ENCODE measurements at places on chromosomes 16 and 17.

- no peak for DNase-seq
Measured at GRCh38 chr17:7336240-7337175, at the start of gene ACAP1. Gene ACAP1 (plus strand): TSS chr17:7336529. CDS start chr17:7336735, 206 bp downstream.

DNA sequence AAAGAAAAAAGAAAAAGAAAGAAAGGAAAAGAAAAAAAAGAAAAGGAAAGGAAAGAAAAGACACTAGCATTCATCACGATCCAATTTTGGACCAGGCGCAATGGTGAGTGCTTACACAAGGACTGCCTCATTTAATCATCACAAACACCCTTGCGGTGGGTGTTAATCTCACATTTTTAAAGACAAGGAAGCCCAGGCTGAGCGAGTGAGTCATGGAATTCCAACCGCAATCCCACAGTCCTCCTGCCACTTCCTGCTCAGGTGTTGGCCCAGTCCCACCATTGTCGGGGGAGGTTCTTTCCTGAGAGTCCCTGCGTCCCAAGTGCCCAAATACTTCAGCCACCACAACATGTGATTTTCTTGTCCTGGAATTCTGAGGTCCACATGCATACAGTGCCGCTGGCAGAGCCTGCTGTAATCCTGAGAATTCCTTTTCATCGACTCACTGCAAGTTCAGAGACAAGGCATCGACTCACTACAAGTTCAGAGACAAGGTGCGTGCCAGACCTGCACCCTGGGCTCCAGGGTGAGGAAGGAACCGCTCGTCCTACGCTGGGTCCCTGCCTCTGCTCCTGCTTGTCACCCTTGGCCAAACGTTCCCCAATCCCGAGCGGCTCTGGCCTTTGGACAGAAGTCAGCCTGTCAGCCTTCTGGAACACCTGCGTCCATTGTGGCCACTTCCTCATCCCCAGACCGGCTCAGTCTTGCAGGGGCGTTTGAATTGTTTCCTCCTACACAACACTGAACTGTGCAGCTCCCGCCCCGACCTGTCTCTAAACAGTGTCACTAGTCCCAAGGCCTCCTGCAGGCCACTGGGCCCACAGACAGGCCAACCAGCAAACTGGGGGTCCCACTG lies 5.8 kb downstream of the ZG16B start:
- peak; percentile 71 for DNase-seq

DNA sequence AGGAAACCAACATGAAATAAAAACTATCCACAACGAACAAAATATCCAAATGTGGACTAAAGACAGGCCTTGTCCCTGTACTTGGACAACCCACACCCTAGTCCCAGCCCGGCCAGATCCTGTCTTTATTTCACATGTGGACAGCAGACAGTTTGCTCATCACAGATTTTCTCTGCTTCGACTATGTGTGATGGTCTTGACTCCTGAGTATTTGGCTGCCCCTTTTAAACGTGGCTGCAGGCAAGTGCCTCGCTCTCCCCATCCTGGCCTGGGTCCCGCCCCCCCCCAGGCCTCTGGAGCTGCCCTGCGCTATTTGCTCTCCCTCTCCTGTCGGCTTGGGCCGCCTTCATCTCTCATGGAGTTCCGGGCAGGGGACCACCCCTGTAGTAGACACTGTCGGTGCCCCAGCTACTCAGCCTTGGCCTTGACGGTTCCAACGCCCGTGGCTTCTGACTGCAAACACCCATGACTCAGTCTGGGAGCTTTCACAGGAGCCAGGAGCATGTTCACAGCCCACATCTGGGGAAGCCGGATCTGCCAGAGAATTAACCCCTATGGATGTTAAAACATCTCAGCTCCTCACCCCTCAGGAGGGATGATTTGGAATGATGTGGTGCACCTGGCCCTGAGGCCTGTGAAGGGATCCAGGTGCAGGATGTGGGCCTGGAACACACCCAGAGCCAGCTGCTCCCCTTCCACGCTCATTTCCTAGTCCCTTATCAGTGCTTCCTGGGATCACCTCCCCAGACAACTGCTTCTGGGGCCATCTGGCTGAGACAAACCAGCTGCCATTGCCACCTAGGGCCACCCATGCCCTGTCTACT lies 229.7 kb upstream of the RPL38 start:
- DNase-seq, result peak; percentile 51

DNA sequence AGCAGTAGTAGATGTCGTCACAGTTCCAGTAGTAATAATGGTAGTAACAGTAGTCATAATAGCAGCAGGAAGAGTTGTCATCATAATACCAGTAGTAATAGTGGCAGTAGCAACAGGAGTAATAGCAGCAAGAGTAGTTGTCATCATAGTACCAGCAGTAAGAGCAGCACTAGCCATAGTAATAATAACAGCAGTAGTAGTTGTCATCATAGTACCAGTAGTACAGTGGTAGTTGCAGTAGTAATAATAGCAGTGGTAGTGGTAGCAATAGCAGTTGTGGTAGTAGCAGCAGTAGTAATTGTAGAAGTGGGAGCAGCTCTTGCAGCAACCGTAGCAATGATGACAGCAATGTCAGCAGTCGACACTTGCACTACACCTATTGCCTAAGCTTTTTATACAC lies 502.8 kb downstream of the HS3ST4 start:
- DNase-seq, result no peak

DNA sequence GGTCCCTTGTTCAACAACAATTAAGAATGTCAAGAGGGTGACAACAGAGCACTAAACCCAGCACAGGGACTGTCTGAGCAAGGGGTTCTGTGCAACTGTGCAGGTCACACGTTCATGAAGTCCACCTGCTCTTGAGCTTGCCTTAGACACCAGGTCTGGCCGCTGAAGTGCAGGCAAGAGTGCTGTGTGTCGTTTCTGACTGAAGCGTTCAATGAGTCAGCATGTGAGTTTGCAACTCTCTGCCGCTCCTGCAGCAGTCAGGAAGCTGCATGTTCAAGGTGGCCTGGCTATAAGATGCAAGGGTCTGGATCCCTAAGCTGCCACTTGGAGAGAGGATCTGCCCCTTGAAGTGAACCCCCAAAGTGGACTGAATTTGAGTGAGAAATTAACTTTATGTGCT lies 332.7 kb upstream of the HSBP1 start:
- peak; percentile 2 for DNase-seq

DNA sequence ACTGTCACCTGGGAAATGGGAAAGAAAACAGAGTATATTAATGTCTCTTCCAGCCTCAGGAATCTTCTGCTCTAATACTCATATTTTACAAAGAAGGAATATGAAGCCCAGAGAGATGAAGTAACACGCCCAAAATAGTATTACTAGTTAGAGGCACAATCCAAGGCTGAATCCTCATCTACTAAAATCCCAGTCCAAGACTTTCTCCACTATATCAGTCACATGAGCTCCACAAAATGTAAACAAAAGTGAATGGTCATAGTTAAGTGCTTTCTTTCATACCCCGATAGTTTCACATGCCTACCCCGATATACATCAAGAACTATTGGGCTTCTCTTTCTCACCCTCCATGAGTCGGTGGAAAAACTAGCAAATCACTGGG lies 965 bp downstream of the INTS2 start:
- no peak for DNase-seq

- no peak for DNase-seq
Measured at GRCh38 chr16:57875347-57875746, 73.1 kb upstream of the KIFC3 start.

DNA sequence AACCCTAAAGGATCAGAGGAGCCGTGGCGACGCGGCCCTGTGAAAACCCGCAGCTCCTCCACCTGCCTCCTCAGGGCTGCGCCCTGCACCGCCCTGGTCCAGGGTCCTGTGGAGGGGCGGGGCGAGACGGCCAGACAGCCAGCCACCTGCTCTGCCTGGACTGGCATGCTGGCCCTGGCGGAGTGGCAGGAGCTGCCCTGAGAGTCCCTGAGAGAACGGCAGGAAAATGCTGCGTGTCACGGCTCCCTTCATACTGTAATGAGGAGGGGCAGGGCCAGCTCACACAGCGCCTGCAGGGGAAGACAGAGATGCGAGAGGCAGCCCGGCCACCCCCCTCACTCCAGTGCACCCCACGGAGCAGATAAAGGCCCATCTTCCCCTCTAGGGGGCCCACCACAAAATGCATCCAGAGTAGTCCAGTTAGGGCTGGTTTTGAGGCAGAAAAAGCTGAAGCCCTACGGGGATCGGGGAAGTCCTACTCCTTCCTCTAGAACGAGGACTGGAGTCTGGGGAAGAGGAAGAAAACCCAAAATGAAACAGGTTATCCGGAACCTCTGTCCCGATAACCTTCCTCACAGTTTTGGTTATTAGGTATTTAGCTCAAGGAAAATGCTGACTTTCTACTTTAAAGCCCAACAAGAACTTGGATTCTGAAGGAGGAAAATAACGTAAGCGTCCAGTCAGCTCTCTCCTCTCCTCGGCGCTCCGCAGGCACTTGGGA lies 97.6 kb upstream of the DNAH17 start:
- no peak for DNase-seq

DNA sequence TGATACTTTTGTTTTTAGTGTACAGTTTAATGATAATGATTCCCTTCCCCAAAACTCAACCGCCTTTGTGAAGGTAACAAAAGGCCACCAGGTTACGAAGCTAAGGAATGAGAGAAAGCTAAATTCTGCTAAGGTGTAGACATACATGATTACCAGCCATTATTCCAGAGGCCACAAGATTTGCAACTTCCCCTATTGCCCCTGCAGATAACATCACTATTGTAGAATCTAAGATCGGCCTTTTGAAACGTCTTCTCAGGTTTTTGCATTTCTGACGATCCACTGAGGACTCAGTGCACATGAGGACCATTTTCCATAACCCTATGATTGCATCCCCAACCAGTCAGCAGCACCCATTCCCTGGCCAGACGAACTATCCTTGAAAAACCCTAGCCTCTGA lies 33.9 kb upstream of the SNN start:
- no peak for DNase-seq

- DNase-seq, result peak; percentile 23
Measured at GRCh38 chr16:1981398-1981836, at the start of gene NOXO1. Gene NOXO1 (minus strand): TSS chr16:1981469. CDS start chr16:1981179, 290 bp downstream.

DNA sequence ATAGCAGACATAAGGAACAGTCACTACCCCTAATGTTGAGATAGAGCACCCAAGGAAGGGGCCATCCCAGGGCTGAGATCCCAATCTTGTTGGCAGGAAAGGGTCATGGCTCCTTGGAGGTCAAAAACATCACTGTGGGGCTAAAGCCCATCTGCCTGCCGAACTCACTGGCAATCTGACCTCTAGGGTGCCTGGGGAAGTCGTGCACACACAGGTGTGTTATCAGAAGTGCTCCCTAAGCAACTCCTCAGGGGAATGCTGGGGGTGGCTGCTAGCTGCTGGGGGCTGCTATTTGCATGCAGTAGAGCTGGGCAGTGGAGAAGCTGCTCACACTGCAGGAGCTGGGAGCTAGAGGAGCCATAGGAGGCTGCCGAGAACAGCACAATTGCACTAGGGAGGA lies 47.5 kb upstream of the PHOSPHO1 start:
- DNase-seq, result no peak

DNA sequence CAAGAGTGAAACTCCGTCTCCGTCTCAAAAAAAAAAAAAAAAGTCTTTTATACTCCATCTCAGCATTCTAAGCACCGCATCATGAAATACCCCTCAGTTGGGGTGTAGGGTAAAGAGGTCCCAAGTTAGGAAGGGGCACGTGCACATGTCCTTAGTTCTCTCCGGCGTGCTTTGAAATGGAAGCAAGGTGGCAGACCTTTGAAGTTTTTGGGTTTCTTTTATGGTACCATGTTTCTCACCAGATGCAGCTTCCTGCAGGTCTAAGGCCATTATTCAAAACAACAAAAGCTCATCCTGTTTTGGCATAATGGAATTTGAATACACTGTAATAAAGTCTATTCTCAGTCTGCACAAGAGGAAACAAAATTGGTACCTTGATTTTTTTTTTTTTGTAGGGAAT lies 9.6 kb downstream of the EMC8 start:
- no peak for DNase-seq

DNA sequence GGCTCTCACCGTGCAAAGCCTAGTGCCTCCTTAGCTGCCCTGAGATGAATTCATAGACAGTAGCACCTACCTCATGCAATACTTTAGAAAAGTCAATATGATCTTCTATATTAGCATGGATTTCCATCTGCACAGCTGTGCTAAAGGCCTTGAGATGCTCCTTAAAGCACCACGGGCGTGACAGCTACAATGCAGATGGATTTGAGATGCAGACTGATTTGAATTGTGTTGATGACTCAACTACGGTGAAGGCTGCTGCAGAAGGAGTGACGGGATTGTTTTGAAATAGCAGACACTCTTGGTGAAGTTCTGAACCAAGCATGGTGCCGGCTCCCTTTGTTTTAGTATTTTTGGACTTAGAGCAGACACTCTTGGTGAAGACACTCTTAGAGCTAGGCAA lies 88.2 kb downstream of the SPECC1 start:
- peak; percentile 71 for DNase-seq

DNA sequence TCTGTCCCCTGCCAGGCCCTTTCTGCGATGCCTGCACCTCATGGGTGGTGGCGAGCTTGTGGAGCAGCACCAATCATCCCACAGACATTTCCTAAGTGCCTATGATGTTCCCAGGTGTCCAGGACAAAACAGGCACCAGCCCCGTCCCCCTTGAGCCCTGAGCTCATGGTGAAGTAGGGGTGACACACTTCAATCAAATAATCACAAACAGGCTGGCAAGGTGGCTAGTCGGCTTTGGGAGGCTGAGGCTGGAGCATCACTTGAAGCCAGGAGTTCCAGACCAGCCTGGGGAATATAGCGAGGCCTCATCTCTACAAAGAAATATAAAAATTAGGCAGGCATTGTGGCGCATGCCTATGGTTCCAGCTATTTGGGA lies 748 bp upstream of the PRSS8 start:
- no peak for DNase-seq

DNA sequence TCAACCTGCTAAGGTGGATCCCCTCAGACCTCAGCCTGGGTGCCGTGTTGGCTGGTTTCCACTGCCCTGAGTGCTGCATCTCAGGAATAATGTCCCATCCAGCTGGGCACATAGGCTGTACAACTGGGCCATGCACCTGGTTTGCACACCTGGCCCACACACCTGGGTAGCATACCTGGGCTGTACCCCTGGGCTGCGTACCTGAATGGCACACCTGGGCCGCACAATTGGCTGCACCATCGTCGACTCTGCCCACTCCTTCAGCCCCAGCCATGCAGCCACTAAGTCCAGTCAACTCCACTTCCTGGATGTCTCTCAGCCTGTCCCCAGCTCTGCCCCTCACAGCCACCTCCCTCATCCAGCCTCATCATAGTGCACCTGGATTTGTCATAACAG lies 7.9 kb downstream of the SLC5A10 start:
- DNase-seq, result no peak

- no peak for DNase-seq
Measured at GRCh38 chr17:57405491-57406072, 149.3 kb downstream of the MSI2 start.

DNA sequence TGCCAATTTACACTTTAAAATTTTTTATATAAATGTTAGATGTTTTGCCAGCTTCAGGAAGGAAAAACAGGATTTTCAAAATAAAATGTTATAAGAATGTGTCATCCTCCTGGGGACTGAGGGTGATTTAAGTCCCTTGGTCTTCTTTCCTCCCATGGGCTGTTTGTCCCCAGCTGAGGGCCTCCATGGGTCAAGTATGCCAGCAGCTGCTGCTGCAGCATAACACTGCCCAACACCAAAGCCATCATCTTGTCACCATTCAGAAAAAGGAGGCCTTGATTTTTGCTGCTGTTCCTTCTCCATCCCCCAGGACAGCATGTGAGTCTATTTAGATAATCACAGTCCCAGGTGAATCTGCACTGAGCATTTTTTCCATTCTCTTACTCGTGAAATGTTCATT lies 188.5 kb downstream of the LGALS9B start:
- no peak for DNase-seq

Data from DMS53 (cell line).